ENCODE measurements at places on chromosomes 5 and 9.

DNA sequence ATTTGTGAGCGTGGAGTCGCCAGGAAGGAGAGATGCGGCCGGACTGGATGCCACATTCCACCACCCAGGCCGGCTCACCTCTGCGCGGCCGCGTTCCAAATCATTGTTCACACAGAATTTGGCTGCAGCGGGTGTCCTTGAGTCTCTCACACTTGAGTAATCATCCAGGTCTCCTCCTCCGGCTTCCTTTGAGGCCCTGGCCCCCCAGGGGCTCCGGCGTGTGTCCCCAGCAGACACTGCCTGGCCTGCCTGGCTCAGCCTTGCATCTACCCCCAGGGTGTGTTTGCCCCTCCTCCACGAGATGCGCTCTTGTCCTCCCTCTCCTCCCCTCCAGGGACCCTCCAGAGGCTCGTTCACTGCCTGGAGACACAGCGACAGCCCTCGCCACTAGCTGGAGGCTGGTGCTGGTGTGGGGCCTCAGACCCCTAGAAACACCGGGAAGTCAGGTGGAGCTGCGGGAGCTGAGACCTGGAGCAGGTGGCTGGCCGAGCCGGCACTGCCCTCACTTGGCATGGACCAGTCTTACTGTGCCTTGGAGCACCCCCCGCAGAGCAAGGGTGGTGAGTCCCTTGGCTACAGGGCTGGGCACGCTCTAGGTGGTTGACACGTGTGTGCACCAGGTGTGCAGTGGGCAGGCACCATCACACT is 7.0 kb upstream of the SLC9A3 start:
- no peak for DNase-seq

GRCh38 chr9:95018099-95018936 is 291.8 kb downstream of the AOPEP start:
- no peak for DNase-seq

DNA sequence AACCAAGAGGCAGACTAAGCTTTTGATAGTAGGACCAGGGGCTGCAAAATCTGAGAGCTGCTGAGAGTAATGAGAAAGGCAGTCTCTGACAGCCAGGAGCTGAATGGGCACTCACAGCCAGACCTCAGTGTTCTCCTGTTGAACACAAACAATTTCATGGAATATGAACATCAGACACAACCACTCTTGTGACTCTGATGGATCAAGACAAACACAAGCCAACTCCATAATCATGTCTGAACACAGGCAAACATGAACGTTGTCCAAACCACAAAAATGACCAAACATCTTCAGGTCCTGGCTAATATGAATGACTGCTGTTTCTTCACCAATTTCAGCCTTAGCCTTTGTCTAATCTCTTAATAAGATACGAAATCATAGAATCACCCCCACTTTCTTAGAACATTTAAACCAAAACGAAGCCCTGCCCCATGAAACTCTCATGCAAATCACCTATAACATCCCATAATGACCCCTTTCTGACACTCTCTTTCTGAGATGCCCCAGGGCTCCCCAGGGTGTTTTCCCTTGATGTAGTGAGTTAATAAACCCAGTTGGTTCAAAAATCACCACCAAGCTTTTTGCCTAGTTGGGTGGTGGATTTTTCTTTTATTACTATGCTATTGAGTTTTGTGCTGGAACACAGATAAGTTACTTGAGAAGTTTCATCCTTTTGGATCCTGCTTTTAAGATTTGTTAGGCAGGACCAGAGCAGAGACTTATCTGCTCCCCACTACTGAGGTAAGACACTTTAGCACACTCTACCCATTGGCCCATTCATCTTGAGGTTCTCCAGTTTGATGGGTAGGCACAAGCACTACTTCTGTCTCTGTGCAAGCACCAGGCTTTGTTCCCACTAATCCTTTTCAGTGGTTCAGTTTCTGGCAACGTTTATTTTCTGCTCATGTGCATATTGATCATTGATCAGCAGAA is 5.9 kb upstream of the ERAP2 start:
- DNase-seq, result no peak

GRCh38 chr5:68428231-68428811 is 212.8 kb downstream of the PIK3R1 start:
- no peak for DNase-seq

Data from activated T-cell treated with anti-CD3 and anti-CD28 coated beads for 48 hours (primary cell).